ENCODE measurements at places on chromosomes 2 and 18.

DNA sequence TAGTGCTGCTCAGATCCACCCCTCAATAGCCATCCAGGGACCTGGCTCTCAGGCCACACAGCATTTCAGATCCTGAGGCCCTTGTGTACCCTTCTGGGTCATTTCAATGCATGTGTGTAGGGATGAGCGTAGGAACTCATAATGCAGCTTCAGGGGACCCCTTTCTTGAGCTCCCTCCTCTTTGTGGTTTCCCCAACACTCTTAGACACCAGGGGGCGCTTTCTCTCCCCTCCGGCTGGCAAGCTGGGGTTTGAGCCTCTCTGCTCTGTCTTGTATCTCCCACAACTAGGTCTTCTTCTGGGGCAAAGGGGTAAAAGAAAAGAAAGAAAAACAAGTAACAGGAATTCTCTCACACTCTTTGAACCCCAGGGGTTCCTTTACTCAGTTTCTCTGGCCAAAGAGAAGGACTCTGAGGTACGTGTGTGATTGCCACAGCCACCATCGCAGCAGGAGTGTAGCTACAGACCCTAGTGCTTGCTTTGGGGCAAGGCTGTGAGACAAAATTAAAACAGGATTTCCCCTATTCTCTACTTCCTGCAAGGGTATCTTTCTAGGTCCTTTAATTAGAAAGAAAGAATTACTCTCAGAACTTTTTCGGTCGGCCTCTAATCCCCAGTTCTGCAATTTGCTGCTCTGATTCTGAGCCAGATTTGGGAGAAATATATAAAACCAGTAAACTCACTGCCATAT lies 38.0 kb downstream of the CABYR start:
- no peak for DNase-seq

- DNase-seq, result no peak
These were observed 1.6 kb downstream of the CD8A start for GRCh38 chr2:86788881-86789686.

DNA sequence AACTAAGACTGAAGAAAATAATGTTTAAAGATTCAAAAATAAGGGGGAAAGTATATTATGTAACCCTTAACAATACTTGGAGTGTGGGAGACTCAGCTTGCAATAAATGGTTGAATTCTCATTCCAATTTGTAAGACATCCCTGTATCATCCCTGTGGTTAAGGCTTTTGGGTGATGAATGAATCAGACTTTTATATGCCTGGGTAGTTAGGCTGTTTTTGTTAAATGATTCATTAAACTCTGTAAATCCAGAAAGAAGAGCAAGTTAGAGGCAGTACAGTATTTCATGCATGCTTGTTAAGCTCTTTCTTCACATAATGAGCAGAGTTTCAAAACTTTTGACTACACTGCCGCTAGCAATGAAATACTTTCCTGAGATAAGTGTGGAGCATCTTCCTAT lies 948.8 kb downstream of the SOCS6 start:
- no peak for DNase-seq

- DNase-seq, result no peak
These were observed 32.3 kb downstream of the ZCCHC2 start for GRCh38 chr18:62555135-62555534.

GRCh38 chr18:23967321-23968089 lies 47.0 kb upstream of the TTC39C start:
- no peak for DNase-seq

DNA sequence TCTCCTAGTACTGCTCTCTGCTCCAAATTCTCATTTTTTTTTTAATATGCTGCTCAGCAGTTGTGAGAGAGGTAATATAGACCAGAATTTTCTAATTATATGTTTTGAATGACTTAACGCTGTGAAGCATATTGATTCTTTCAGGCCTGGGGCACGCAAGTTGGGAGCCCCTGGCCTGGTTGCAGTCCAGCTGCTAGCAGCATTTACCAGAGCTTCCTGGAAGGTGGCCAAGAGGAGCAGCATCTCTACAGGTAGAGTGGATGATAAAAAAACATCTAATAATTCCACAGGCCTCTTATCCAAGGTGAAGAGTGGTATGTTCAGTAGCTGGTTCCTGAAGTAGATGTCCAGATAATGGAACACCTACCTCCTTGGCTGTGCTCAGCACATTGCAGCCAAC lies 7.3 kb upstream of the UGP2 start:
- no peak for DNase-seq

GRCh38 chr2:175490360-175490791 lies 308.9 kb upstream of the ATP5MC3 start:
- DNase-seq, result no peak

GRCh38 chr2:171348056-171348455 lies 85.7 kb downstream of the METTL8 start:
- DNase-seq, result no peak

Data from NCI-H2107 (cell line).